WTC11 (cell line): ENCODE measurements at places on chromosomes 16 and 17.

DNA sequence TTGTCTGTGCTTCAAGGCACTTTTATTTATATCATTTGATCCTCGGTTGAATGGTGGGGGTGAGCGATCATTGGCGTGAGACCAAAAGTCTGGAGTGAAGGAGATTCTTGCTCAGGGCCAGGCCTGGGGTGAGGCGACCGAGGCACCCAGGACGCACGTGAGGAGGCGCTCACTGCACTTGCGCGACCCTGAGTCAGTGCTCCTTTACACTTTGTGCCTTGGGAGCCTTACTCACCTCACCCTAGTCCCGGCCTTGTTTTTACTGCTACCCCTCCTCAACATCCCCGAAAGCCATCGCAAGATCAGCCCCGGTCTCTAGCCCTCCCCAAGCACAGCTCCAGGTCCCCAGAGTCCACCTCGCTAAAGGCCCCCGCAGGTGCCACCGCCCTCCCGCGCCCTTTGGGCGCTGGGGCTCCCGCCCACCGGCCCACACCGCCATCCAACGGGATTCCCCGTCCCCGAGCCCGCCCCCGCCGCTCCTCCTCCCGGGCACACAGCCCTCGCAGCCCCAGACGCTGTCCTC is 496 bp downstream of the EZH1 start:
- no peak for DNase-seq

DNA sequence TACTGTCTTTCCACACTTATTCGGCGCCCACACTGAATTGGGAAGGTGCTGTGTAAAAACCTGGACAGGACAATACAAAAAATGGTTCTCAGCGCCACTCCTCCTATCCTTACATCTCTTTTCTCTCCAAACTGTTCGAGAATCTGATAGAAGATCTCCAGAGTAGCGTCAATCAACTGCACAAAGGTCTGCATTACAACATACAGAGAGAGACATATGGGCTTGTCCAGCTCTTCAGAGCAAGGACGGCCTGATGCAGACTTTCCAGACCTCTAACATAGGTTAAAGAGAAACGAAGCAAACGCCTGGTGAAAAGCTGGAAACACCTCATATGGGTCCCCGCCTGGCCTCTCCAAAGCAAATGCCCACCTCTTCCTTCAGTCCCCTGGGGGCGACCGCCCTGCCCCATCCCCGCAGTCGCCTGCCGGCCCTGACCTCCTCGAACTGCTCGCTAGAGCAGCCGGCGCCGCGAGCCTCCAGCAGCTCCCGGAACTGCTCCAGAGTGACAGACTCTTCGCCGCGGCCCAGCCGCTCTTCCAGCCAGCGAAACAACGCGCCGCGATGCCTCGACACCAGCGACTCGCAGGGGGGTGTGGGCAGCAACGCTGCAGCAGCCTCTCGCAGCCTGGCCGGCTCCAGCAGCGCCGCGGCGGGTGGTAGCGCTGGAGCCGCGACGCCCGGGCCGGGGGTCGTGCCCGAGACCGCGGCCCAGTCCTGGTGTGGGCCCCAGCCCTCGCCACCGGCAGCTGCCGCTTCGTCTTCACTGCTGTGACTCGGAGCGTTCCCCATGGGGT is 526 bp downstream of the ZZEF1 start:
- DNase-seq: peak; percentile 37

GRCh38 chr17:65079489-65079900 is 23.0 kb upstream of the GNA13 start:
- peak; percentile 19 for DNase-seq

DNA sequence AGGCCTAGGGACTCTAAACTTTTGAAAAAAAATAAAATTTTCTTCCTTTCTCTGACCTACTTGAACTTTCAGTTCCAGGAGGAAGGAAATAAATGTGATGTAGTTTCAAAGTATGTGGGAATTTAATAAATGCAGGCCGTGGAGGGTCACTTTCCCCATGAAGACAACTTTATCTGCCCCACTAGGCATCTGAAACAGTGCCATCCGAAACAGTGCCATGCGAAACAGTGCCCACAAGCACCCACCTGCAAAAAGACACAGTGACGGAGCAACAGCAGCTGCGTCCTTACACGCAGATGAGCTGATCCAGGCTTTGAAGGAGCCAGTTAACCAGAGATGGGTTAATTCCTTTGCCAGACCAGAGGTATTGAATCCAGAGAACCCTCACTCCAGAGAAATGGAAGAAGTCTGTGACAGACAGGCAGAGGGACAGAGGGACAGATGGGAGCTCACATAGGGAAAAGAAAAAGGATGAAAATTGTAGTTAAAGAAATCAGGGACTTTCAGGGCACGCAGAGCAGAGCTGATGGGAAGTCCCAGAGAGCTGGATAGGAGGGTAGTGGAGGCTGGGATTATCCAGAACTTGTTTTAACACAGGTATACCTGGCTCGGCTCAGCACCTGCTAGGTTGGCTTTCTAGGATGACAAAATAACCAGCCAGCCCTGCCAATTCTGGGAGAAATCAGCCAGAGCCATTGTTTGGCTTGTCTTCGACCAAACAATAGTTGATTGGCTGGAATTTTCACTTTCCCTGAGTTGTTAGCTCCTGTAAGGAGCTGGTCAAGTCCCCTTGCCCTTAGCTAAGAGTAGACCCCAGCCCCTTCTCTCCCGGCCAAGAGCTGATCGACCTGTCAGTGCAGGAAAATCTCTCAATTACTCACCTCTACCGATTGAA is 17.1 kb upstream of the HOXB13 start:
- DNase-seq: no peak

DNA sequence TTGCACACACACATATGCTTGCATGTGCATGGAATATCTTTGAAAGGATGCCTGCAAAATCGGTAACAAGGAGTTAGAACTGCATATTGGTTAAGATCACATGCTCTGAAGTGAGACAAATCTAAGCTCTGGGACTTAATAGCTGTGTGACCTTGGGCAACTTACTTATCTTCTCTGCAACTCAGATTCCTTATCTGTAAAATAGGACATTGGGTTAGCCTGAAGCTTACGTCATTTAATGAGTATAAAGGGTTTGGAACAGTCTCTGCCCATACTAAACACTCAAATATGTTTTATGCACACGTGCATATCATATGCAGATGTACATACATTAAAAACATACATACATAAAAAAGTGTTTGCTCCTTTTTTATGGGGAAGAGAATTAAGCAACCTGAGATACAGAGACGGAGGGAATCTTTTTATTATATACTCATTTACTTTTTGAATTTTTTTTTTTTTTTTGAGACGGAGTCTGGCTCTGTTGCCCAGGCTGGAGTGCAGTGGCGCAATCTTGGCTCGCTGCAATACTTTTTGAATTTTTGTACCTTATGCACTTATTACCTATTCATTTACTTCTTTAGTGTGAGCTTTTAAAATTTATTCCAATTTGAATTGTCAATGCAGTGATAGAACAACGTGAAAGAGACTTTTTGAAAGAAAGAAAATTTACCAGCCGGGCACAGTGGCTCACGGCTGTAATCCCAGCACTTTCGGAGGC is 206.2 kb downstream of the CCDC182 start:
- no peak for DNase-seq

GRCh38 chr16:82782715-82783251 is 156.0 kb downstream of the CDH13 start:
- DNase-seq: peak; percentile 36

GRCh38 chr17:18173740-18174139 is 9.9 kb upstream of the ALKBH5 start:
- DNase-seq: no peak

GRCh38 chr16:56964243-56965148 is 2.7 kb downstream of the CETP start:
- DNase-seq: peak; percentile 98

DNA sequence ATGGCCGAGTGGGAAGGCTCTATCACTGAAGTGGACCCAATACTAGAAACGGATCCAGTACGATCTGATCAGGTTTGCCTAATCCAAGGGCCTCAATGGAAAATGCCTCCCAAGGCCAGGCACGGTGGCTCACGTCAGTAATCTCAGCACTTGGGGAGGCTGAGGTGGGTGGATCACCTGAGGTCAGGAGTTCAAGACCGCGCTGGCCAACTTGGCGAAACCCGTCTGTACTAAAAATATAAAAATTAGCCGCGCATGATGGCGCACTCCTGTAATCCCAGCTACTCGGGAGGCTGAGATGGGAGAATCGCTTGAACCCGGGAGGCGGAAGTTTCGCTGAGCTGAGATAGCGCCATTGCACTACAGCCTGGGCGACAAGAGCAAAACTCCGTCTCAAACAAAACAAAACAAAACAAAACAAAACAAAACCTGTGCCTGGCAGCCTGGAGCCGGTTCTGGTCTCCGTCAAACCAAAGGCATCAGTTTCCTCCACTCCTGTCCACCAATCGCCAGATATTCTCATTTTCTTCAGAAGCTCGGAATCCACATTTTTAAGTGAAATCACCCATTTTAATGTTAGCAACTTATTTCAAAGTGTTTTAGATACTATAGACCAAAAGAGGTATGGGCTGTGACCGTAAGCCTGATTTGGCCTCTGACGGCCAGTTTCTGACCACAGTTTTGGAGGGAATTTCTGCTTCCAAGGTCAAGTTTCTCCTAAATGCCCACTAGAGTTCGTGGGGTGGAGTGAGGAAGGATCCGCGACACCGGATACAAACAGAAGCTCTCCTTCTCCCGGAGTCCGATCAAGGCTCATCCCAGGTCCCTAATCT is 664 bp downstream of the NQO1 start:
- DNase-seq: no peak

- no peak for DNase-seq
These were observed 47.8 kb downstream of the ANKRD11 start for GRCh38 chr16:89442588-89442987.

DNA sequence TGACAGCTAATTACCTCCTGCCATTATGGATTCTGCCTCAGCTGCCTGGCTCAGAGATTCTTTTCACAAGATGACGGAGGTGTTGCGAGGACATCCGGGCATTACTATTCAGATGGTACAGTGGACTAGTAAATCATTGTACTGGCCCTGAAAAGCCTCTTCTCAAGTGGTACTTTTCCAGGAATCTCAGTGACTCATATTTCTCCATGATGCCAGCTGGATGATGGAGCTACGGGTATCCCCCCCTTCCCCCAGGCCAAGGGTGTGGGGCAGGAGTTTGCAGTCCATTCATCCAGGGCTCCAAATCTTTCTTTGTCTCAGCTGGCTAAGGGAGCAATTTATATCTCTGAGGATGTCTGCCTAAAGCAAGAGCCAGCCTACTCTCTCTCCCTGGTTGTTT is 107.7 kb upstream of the GPR139 start:
- DNase-seq: no peak

DNA sequence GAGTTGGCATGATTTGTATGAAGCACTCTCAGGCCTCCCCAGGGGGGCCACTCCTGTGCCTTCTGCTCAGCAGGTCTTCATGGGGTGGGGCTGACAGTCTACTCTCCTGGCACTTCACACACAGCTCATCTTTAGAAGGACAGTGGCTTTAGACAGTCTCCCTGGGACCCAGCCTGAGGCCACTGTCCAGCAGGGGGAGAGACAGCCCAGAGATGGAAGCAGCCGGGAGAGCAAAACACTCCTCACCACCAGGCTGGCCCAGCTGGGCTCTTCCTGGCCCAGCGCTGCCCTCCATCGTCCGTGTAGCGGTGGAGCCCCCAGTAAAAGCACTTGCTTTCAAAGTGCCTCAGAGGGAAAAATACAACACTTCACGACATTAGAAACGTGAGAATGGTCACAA is 62.0 kb upstream of the CRHR1 start:
- peak; percentile 79 for DNase-seq

DNA sequence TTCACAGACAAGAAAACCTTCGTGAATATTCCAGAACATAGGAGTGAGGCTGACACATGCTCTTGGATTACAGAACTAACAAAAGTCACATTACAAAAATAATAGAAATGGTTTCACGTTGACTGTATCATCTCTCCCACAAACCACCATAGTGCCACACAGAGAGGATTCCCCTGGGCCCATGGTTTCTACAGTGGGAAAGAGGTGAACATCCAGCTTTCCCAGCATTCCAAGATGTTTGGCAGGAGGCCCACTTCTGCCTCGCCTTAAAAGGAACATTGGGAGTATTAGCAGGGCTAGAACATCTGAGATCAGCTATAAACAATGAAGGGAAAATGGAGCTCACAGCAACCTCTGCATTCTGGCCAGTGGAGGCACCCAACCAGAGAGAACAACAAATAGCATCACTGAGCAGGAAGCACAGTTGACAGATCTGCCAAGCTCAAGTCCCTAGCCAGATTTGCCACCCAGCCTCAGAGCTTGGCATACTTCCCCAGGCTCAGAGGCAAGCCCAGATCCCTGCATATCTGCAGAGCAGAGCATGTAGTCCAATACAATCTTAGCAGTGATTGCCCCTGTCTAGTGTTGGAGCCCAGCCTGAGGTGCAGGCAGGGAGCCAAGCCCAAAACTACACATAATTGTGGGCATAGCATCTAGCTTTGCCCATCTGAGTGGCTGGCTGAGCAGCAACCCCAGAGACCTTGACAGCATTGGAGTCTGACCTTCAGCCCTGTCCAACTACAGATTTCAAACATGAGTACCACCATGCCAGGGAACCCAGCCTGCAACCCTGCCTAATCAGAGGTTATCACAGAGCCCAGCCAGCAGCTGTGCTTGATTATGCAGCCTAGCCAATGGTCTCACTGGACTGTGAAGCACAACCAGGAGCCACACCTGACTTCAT is 260.4 kb downstream of the CEP112 start:
- DNase-seq: no peak

DNA sequence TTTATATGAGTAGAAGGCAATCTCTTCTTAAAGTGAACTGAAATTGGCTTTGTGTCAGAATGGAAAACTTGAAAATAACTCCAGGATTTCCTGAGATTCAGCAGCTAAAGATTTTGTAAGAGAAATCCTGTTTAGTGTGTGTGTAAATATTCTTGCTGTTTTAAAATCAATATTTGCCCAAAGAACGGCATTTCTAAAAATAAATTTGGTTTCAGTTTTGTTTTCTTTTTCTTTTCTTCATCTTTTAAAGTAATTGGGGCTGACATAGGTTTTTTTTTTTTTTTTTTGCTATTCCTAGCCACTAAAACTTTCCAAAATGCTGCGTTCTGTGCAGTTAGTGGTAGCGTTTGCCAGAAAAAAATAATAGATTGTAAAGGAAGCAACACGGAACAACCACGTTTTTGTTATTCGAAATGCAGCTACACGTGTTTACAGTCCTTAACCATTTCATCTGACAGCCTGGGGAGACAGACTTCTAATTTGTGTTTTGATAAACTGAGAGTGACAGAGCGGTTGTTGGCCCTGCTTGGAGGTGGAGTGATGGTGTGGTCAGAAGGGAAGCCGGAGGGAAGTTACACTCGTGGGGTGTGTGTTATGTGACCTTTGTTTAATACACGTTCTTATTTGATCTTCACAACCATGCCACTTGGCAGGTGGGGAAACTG is 21.6 kb upstream of the SMPD3 start:
- no peak for DNase-seq

- DNase-seq: no peak
These were observed 39.2 kb downstream of the GPATCH8 start for GRCh38 chr17:44464037-44464436.
